ENCODE measurements at places on chromosomes 1 and 21.

- DNase-seq = peak; percentile 3
These were observed 90.0 kb downstream of the GRIK1 start for GRCh38 chr21:29849735-29850176.

DNA sequence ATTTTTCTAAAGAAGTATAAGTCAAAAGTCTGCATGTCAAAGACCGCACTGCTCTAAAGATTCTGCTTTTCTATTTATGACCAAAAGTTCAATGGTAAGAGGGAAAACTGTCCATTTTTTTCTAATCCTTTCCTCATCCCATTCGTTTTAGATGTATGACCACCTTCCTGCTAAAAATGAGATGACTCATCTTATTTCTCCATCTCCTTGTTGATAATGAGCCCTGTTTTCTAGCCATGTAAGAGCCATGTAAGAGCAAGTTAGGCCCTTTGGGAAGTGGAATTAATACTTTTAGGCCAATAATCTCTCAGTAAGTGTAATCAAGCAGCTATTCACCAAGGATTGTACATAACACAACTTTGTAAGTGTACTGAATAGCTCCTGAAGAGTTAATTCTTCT is 475.6 kb upstream of the B3GALT2 start:
- no peak for DNase-seq

DNA sequence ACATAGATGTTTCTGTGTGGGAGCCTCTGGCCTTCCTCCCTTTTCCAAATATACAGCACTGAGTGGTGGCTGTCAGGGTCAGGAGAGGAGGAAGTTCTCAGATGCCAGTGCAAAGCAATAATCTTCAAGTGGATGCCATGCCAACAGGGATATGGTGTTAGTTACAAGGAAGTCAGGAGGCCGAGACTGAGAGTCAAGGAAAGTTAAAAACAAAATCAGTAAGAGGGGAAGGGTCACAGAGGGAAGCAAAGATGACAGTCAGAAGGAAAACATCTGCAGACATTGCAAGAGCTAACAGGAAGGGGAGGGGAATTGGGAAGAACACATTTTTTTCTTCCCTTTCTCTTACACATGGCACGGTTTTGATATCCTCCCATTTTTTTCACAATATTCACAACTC is 691.4 kb downstream of the ADGRL2 start:
- no peak for DNase-seq

- no peak for DNase-seq
These were observed 122.7 kb downstream of the RGS21 start for GRCh38 chr1:192439373-192440025.

DNA sequence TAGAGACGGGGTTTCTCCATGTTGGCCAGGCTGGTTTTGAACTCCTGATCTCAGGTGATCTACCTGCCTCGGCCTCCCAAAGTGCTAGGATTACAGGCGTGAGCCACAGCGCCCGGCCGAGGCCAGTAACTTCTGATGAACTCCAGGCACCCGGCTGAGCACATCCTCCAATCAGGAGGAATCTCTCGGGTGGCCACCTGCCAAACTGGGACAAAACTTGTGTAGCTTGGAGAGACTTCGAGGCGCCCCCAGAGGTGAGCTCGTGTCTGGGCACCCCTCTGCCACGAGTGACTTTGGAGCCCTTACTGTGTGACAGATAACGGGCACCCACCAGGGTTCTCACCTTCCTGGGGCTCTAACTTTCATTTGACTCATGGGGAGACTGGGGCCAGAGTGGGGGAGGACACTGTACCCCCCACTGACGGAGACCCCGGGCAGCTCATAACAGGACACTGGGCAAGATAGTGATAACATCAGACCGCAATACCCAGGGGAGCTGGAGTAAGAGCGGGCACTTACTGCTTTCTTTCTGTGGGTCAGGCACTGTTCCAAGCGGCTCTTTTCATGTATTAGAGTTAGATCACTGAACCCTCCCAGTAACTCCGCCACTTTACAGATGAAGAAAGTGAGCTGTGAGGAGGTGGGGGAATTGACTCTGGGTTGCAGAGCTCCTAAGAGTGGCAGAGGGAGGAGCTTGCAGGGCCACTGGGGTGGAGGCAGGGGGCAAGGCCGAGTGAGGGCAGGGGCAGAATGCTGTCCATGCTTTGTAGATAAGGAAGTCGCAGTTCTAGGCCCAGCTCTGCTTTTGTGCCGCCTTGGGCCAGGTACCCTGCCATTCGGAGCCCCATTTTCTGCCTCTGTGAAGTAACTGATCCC is 1.9 kb upstream of the PADI2 start:
- DNase-seq = no peak

GRCh38 chr21:41622831-41623548 is 115.0 kb upstream of the TMPRSS2 start:
- peak; percentile 3 for DNase-seq

All from stimulated activated CD4-positive, alpha-beta T cell treated with anti-CD3 and anti-CD28 coated beads, Interleukin-1b, Interleukin-23, amount 100 ng/mL, for 4 hours (primary cell).